Cardiac atrium fibroblast (primary cell): ENCODE measurements at places on chromosomes 2 and 18. TPM values are rescaled to one million over a fixed set of nuclear protein-coding genes. Genes with fewer than 3 reads are reported as not detected.

The CYP27A1 gene
- 2.7 and 2.9 TPM in 2 replicates for total RNA-seq

The SPP2 gene
- not detected in 2 replicates for total RNA-seq

The MOCOS gene
- 1.1 and 2.3 TPM in 2 replicates for total RNA-seq

The RRM2 gene
- total RNA-seq: 13.8 and 15.0 TPM in 2 replicates
